Smooth muscle cell of trachea (primary cell): ENCODE measurements at places on chromosomes 6 and 20. TPM values are rescaled to one million over a fixed set of nuclear protein-coding genes. Genes with fewer than 3 reads are reported as not detected.

MDN1 gene
- 22.7 and 22.8 TPM in 2 replicates for total RNA-seq

ZSCAN31 gene
- 38.3 and 47.6 TPM in 2 replicates for total RNA-seq

KIAA0408 gene
- total RNA-seq, result 1.8 and 3.8 TPM in 2 replicates

APCDD1L gene
- total RNA-seq, result 3.6 and 17.5 TPM in 2 replicates

TFAP2C gene
- total RNA-seq, result not detected in 2 replicates

SLC22A7 gene
- total RNA-seq, result not detected in 2 replicates
